ENCODE measurements at places on chromosomes 2 and 18. TPM values are rescaled to one million over a fixed set of nuclear protein-coding genes. Genes with fewer than 3 reads are reported as not detected.

ALPI gene
- total RNA-seq: not detected

RAB11FIP5 gene
- total RNA-seq: 60.9 TPM

AQP12A gene
- total RNA-seq: not detected

SULT1C4 gene
- 0.26 TPM for total RNA-seq

IER3IP1 gene
- total RNA-seq: 28.1 TPM

GKN2 gene
- not detected for total RNA-seq
